ENCODE measurements at places on chromosomes 2 and 18.

DNA sequence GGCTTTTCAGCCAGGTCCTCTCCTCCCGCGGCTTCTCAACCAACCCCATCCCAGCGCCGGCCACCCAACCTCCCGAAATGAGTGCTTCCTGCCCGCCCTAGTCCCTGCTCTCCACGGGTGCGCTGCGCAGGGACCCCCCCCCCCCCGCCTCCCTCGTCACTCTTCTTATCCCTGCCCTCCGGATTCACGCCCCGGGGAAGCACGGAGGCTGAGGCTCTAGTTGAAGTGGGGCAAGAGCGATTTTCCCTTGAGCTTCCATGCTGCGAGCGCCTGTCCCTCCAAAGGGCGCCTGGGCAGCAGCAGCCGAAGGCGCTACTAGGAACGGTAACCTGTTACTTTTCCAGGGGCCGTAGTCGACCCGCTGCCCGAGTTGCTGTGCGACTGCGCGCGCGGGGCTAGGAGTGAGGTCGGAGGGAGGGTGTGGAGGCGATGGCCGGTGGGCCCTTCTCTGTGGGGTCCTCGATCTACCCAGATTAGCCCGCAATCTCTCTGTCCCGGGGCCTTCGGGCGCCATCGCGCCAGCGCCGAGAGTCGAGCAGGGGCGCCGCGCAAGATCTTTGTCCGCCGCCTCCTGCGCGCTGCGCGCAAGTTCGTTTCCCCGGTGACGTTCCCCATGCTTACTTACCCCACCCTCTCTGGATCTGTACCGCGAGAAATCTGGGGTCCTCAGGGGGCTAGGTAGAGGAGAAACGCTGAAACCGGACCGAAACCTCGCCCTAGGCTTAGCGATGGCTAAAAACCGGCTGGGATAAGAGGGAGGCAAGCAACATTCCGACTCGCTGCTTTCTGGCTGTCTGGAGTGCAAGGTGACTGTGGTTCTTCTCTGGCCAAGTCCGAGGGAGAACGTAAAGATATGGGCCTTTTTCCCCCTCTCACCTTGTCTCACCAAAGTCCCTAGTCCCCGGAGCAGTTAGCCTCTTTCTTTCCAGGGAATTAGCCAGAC lies 677 bp downstream of the GAD1 start:
- peak; percentile 32 for DNase-seq

DNA sequence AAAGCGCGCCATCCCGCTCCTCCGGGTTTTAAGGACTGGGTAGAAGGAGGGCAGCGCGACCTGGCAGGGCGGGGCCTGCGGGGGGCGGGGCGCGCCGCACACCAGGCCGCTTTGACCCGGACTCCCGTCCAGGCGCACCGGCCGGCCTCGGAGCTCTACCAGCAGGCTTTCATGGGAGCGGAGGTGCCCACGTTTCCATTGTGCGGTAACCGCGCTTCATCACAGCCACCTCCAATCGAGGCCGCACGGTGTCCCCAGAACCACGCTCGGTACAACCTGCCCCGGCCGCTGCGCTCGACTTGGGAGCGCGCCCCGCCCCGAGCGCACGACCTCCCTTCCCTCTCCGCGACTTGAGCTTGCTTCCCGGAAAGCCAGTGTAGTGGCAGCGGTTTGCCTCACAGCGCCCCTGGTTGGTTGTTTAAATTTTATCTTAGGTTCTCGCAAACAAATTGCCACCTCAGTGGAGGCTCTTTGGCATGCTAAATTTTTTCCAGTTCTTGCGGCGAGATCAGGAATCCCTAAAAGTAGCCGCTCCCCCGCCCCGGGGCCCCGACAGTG lies 280 bp upstream of the CYP1B1 start:
- DNase-seq, result peak; percentile 20

DNA sequence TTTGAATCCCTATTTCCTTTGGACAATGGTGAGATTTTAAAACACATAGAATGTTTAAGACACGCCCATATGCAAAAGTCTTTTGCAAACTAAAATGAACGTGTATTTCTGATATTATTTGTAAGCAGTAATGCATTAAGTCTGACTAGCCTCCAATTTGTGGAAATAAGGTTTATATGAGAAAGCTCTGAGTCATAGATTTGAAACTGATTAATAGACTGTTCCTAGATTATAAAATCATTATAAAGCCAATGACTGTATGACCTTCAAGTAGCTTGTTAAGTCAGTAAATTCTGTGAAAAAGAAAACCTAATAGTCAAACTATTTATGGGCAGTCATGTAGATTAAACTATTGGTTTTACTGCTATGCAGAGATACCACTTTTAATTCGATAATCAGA lies 12.8 kb upstream of the EFEMP1 start:
- DNase-seq, result no peak

DNA sequence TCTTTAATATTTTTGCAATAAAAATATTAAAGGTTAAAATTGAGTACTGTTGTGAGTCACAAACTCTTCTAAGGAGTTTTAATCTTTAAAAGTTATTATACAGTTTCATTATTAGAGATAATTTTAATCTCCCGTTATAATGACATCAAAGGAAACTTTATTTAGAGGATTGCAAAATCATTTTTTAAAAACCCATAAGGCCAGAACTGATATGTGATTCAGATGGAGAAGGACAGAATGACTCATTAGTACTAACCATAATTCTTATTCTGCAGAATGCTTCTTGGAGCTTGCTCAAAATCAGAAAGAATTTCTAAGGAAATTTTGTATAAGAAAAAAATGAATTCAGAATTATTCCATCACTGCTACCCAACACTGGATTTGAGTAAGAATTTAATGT lies 12.5 kb upstream of the HNRNPLL start:
- no peak for DNase-seq

DNA sequence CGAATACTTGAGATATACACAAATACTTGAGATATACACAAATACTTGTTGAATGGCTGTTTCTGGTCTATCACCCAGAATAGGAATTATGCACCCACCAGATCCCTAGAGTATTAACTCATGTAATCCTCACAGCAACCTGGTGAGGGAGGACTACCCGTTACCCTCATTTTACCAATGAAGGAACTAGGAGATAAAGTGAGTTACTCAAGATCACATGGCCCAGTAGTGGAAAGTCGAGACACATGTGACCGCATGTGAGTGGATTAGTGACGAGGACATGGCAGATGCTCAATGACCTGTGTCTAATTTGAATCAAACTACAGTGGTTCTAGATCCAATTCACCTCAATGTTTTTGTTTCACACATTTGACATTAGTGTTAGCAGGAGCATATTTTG lies 2.4 kb downstream of the MOGAT1 start:
- DNase-seq, result no peak

- DNase-seq, result no peak
These were observed 230.7 kb upstream of the CCDC68 start for GRCh38 chr18:55189972-55190371.

DNA sequence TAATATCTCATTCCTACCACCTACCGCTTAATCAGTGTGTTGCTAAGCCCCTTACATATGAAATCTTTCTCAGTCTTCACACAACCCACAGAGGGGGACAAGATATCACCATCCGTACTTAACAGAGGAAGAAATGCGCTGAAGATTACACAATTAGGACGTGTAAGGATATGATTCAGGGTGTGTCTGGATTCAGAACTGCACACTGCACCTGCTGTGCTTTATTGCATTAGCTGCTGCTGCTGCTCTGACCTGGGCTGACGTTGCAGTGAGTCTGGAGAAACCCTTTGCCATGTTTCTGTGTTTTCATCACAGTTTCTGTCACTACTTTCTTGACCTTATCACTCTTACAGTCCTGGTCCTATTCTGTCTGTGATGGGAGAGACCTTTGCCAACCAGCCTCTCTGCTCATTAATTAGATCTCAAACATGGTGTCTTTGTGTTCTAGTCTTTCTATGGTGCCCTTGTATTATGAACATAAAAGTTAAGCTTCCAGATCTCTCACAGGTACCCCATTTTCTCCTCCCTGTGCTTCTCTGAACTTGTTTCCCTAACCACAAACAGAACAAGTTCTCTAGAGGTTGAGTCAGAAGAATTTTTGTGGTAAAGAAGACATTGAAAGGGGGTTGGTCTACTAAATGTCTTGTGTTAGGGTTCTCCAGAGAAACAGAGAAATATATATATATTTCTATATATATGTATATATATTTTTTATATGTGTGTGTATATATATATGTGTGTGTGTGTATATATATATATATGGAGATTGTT lies 92.9 kb upstream of the CYP1B1 start:
- DNase-seq, result no peak

GRCh38 chr2:98759827-98760625 lies 29.1 kb upstream of the MGAT4A start:
- DNase-seq, result no peak

- DNase-seq, result no peak
These were observed 112.3 kb downstream of the MEP1B start for GRCh38 chr18:32301976-32302743.

GRCh38 chr2:58890865-58891525 lies 649.9 kb upstream of the FANCL start:
- DNase-seq, result no peak

GRCh38 chr2:239209783-239210182 lies 191.0 kb downstream of the HDAC4 start:
- DNase-seq, result no peak

- DNase-seq, result peak; percentile 67
These were observed 33.1 kb upstream of the SMAD7 start for GRCh38 chr18:48983793-48984437.

GRCh38 chr18:59268721-59269562 lies 4.3 kb downstream of the RAX start:
- DNase-seq, result no peak

DNA sequence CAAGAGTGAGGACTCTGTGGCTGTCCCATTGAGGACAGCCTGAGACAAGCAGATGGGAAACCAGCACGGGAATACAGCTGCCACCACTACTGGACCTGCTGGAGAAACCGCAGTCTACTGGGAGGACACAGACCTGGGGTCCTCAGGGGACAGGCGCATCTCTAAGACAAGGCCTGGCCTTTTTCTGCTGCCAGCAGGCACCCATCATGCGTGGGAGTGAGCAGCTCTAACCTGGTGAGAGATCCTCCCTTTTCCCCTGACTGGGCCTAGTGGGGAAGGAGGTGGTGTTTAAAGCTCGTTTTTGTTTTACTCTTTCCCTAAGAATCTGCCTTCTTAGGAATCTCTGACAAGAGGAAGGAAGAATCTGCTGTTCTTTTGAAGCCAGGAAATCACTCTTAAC lies 36.6 kb downstream of the CYRIA start:
- no peak for DNase-seq

GRCh38 chr2:16172324-16173175 lies 232.2 kb downstream of the MYCN start:
- DNase-seq, result no peak

DNA sequence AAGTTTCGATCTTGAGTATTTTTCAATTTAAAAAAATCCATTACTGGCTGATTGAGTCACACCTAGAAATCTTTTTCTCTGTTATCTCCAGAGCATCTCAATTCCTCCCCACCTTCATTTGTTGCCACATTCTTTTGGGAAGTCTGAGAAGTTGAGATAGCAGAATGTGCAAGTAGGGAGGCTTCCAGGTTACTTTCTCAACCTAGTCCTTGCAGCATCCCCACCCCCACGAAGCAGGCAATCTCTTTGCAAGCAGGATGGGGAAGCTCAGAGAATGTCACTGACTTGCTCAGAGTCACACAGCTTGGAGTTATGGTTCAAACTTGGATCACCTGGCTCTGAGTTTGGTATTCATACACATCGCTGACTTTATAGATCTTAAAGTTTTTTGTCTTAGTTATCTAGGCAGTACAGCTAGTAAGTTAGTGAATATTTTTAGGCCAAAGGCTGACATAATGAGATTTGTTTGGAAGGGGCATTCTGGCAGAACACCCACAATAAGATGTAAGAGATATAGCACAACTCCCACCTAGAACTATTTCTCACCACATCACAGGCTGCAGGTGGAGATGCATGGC lies 25.9 kb upstream of the LCLAT1 start:
- DNase-seq, result no peak

DNA sequence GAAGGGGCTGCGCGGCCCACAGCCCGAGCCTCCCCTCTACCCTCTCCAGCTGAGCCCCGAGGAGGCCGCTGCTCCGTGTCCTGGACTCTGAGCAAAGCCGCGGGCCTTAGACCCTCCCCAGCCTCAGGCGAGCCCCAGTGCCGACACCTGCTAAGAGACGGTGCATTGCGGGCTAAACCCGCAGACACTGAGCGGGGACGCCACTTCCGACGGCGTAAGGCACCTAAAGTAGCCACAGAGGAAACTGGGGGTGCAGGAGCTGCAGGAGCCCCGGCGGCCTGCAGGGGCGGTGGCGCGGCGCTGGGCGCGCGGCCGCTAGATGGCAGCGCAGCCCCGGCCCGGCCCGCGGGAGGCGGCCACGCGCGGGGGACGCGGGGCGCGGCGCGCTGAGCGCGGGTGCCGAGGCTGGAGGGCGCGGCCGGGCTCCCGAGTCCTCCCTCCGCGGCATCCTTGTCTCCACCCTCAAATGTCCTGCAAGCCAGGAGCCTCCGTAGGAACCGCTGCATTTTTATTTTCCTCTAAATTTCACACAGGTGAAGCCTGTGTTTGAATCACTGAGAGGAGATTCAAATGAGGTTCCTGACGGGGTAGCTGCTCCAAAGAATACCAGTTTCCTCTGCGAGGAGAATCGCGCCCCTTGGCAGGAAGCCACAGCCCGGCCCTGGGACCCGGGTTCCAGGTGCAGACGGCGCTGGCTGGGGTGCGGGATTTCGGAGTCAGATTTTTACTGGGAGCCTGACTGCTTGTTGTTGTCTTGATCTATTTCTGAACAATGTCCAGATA lies 650.5 kb downstream of the GALR1 start:
- peak; percentile 41 for DNase-seq

- DNase-seq, result peak; percentile 42
These were observed 761.6 kb downstream of the DSC3 start for GRCh38 chr18:30280861-30281470.

DNA sequence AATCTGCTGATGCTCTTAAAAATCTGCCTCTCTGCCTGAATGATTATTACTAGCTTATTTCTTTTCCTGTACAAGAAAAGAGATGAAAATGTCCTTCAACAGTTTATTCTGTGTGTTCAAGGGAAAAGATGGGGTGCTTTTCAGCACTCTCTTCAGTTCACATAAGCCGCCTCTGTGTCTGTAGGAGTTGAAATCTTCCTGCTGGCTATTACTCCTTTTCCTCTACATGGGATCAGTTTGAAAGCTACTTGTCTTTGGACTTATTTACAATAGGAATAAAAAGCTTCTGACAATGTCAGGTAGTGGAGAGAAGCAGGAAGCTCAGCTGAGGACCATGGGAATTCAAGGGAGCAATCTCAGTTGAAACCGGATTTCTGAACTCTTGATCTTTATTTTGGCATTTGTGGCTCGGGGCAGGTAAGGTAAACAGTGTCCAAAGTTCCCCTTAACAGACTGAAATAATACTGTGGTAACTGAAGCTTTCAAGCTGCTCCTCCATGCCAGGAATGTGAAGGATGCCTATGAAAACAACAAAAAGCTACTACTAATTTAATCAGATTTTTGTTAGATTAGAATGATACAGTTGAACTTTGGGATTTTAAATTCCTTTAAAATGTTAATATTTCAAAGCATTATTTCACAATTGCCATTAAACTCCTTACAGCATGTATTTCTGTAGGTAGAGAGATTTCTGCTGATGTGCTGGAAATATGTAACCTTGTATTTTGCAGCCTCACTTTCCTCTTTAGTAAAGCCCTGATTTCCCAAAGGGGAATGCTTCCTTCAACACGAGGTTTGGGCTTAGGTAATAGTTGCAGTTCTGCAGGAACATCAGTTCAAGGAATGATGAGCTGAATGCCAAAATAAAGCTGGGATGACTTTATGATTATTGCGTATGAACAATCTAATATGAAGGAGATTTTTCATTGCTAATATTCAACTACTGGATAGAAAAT lies 43.6 kb downstream of the MAPRE2 start:
- peak; percentile 31 for DNase-seq

Data from dermis microvascular lymphatic vessel endothelial cell (primary cell).